ENCODE measurements at places on chromosomes 16 and 17.

- DNase-seq, result no peak
Observed at GRCh38 chr17:39629898-39630297, 3.1 kb downstream of the PPP1R1B start.

DNA sequence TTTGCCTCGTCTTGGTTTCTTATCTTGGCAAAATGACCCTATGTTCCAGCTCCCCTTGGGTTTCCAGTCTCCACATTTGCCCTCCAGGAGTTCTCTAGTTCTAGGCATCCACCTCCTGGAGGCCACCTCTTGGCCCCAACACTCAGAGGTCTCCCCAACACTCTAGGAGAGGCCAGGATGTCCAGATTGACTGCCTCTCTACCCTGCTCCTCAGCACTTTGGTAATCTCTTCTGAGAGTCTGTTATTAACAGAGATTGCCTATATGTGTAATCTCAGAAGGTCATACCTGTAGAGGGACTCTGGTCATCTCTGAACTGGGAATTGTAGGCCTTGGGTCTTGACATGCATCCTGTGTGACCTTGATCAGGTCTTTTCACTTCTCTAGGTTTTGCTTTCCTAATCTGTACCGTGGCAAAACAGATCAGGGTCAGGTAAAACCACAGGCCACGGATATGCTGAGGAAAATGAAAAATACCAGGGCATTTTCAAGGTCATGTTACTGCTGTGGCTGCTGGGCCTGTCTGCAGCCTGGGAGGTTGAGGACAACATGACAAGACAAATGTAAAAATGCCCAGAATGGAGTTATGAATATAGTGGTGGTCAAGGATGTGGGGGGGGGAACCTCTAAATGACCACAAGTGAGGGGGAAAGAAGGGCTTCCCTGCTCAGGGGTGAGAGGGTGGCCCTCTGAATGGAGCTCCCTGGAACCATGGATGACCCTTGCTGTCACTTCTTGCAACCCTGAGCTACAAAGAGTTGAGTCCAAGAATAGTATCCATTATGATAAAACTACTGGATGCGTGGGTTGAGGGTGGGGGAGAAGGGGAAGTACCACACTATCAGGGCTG is 5.0 kb upstream of the CCL4L2 start:
- DNase-seq, result no peak

GRCh38 chr16:71504901-71505300 is 15.8 kb upstream of the ZNF19 start:
- no peak for DNase-seq

- DNase-seq, result no peak
Observed at GRCh38 chr17:28975031-28975430, 23.7 kb upstream of the PHF12 start.

DNA sequence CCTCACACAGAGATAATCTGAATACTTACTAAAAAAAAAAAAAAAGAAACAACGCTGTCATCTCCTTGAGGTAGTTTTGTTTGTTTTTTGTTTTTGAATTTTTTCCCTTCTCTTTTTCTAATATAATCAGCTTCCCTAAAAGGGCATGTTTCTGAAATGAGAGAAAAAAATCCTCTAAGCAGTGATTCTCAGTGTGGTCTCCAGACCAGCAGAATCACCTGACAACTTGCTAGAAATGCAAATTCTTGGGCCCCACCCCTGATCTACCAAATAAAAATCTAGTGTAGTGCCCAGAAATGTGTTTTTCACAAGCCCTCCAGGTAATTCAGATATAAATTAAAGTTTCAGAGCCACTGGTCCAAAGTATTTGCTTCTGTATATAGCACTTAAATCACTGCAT is 65.4 kb downstream of the SSH2 start:
- no peak for DNase-seq

GRCh38 chr17:21171970-21172510 is 41.9 kb downstream of the TMEM11 start:
- DNase-seq, result no peak

GRCh38 chr16:62564291-62564690 is 528.1 kb upstream of the CDH8 start:
- DNase-seq, result no peak

DNA sequence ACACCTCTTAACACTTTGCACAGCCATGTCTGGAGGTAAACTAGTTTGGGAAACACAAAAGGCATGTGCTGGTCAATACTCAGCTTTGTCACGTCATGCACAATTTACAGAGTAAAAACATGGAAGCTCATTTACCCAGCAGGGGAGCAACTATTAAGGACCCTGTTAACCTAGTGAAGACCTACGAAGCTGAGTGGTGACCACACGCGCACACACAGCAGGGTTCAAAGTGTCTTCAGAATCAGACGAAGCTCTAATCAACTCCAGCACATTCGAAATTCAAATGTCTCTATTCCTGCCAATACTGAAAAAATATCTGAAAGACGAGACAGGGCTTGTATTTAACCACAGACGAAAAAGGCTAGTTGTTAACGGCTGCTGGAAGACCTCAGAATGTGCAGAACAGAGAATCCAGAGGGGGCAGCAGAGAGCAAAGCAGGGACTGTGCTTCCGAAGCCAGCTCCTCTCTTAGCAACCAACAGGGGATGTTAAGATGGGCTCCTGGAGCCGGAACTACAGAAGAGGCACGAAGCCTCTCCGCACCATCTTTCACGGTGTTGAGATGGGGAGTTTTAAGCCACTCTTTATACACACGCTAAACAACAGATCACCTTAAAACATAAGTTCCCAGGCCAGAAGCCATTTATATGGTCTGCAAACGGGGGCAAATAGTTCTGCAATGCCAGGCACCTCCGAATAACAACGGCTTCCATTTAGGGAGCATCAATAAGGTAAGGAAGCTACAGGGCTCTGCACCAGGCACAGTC is 45.7 kb downstream of the CMTM4 start:
- DNase-seq, result peak; percentile 80

DNA sequence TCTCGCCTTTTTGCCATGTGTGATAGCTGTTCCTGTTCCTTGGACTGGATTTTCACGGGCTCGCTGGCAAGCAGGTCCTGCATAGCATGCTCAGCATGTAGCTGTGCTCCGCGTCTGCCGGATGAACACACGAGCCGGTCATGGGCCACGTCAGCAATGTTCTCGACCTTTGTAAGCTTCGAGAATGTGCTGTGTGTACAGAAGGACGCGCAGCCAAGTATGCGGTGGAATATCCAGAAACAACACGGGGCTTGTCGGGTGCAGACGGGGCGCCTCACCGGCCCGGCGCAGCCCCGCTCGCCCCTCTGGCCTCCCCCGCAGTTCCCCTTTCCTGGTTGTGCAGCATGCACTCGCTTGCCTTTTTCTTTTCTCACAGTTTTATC is 42.2 kb downstream of the RPTOR start:
- peak; percentile 38 for DNase-seq

GRCh38 chr16:69302301-69302700 is 8.8 kb upstream of the VPS4A start:
- DNase-seq, result no peak

GRCh38 chr17:27939474-27940465 is 46.6 kb upstream of the LYRM9 start:
- DNase-seq, result no peak

- DNase-seq, result no peak
Observed at GRCh38 chr17:5943982-5944381, 126.2 kb upstream of the WSCD1 start.

- no peak for DNase-seq
Observed at GRCh38 chr17:36929851-36930582, 7.3 kb upstream of the LHX1 start.

DNA sequence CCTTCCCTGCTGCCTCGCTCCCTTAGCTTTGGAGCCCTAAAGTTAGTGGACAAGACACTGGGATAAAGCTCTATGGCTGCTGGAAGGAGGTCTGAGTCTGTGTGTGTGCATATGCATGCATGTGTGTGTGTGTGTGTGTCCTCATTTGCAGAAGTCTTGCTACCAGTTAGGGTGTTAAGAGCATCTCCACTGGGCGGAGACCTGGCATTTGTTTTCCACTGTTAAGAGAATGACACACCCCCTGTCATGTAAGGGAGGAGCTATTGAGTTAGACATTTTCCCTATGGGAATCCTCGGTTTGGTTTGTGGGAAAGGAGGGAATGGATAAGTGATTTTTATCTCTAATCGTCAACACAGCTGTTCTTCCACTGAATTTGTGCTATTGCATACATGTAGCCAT is 24.8 kb upstream of the ARHGAP23 start:
- DNase-seq, result no peak

GRCh38 chr17:42817866-42818265 is 6.2 kb downstream of the BECN1 start:
- DNase-seq, result no peak

DNA sequence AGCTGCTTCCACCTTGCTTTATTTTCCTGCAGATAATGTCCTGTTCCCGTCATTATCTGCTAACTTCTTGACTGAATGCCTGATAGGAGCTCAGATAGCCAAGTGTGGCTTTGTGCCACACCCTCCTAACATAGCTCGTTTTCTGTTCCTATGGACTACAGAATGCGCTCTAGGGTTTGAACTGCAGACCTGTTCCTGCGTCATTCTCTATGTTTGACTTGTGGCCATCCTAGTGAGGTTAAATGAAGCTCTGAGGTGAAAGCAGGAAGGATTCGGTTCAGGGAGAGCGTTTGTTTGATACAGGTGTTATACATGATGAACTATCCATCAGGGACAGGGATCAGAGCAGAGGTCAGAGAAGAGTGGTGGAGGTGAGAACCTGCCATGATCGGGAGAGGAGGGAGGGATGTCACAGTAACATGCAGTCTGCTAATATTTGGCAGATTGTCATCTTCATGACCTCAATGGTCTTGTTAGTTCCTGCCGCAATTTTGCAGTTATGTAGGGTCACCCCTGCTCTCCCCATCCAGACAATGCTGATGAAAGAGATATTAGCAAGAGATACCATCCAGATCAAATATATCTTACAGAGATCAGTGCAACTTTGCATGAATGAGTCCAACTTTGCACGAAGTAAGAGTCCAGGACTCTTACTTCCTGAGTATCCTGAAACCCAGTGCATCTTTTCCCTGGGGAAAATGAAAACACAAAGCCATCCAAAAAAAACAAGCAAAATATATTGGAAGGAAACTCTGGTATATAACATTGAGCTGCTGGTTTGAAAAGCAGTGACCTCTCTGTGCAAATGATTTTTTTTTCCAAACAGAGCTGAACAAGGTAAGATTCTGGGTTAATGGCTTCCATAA is 32.8 kb downstream of the MPHOSPH6 start:
- no peak for DNase-seq

- DNase-seq, result no peak
Observed at GRCh38 chr17:50144845-50145531, 5.5 kb downstream of the PPP1R9B start.

GRCh38 chr16:1917665-1918350 is 407 bp downstream of the HS3ST6 start:
- DNase-seq, result no peak

GRCh38 chr16:13448346-13448745 is 471.6 kb upstream of the ERCC4 start:
- DNase-seq, result no peak

DNA sequence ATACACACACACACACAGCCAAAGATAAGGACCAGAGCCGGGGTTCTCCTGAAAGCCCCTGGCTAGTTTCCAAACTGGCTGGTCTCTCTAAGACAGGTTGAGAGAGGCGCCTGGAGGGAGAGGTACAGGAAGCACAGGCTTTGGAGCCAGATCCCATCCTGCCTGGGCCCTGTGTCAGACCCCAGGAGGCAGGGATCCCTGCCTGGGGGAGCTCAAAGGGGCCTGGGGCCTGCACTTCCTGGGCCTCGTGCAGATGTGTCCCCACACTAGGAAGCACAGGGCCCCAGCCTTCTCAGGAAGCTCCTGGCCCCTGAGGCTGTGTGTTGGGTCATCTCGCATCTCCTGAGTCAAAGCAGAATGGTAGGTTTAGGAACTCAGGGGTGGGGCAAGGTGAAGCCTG is 16.0 kb downstream of the SLC5A10 start:
- no peak for DNase-seq

GRCh38 chr16:50781043-50781442 is 39.2 kb downstream of the CYLD start:
- DNase-seq, result no peak

DNA sequence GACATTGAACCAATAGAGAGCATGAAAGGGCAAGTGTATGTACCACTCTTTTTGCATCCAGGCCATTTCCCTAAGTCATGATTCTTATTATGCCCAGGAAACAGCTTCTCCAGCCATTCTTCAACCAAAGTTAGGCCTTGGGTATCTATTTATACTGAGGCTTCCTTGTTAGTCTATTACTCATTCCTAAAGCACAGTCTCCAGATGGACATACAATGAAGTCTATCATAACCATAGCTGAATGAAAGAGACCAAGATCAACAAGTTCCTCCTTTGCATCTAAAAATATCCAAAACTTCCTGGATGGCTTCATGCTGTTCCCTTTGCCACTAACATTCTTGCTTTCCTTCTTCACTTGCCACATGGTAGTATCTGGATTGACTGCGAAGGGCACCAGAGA is 265.9 kb downstream of the CDH8 start:
- DNase-seq, result no peak

DNA sequence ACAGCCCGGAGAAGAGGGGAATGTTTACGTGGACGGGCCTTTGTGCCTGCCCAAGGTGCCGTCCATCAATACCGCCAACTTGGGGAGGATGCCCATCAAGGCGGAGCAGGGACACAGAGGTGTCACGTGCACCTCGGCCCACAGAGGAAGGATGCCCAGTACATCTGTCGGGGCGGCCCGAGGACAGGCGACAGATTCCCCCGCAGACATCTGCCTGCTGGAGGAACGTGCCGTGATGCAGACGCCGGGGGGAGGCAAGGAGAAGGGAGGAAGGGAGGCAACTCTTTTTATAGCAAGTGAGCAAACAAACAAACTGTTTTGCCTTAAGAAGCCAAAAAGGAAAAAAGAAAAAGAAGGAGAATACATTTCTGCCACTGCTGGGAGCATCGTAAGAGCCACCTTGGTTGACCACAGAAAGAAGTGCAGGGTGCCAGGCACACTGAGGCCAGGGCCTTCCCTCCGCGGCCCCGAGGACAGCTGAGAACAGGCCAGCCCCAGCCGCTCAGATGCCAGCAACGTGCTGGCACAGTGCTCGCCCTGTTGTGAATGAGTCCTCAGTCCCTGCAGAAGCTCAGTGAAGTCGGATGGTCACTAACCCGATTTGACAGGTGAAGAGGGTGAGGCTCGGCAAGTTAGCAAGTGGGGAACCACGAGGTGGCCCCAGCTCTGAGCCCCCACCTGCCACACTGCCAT is 146.4 kb downstream of the RBFOX3 start:
- no peak for DNase-seq
